Chondrocyte (in vitro differentiated cells): ENCODE measurements at places on chromosomes 12 and 14. TPM values are rescaled to one million over a fixed set of nuclear protein-coding genes. Genes with fewer than 3 reads are reported as not detected.

Gene KLRC3
- not detected in 3 replicates for total RNA-seq

- H3K4me1 ChIP-seq, result no peaks in the 10 kb centered on the region
- H3K36me3 ChIP-seq, result no peaks in the 10 kb centered on the region
- DNase-seq, result no peak
- no peak overlapping the region for H3K27ac ChIP-seq
- peaks cover 54% of the 10 kb centered on the region for H3K27me3 ChIP-seq
These were observed 215.0 kb upstream of the CRY1 start for GRCh38 chr12:107308310-107308709.

GRCh38 chr12:125071456-125071855 is 6.2 kb downstream of the AACS start:
- no peaks in the 10 kb centered on the region for H3K27me3 ChIP-seq
- no peak for DNase-seq

- no peaks in the 10 kb centered on the region for H3K36me3 ChIP-seq
- peaks cover 4% of the 10 kb centered on the region for H3K27me3 ChIP-seq
- no peak for DNase-seq
These were observed 71.3 kb downstream of the PHLDA1 start for GRCh38 chr12:75960086-75960910.

Gene GPR135
- 4.0 to 8.9 TPM (median 4.8 TPM) in 3 replicates for total RNA-seq

DNA sequence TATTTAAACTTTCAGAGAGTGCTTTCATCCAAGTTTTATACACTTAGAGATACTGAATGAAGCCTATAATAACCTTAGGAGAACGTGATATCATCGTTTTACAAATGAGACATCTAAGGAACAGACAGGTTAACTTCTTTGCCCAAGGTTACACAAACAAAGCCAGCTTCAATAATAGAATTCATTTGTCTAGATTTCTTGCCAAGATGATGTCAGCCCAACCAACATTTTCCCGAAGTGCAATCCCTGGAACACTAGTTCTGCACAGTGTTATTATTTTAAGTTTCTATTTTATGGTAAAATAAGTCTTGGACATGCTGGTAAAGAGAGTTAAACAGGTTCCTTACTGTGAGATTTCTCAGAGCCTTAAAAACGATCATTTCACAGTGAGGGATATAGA is 174.6 kb downstream of the SLC25A21 start:
- H3K4me1 ChIP-seq, result peaks cover 20% of the 10 kb centered on the region
- no peak overlapping the region for H3K4me3 ChIP-seq
- no peaks in the 10 kb centered on the region for H3K36me3 ChIP-seq
- no peak for DNase-seq
- peaks cover 6% of the 10 kb centered on the region for H3K27me3 ChIP-seq

GRCh38 chr12:9763025-9763424 is 2.3 kb upstream of the CD69 start:
- no peaks in the 10 kb centered on the region for H3K27me3 ChIP-seq
- no peak for DNase-seq
- no peaks in the 10 kb centered on the region for H3K4me1 ChIP-seq
- no peaks in the 10 kb centered on the region for H3K36me3 ChIP-seq
- H3K4me3 ChIP-seq, result no peak overlapping the region

GRCh38 chr14:69005432-69006148 is 26.5 kb upstream of the ACTN1 start:
- no peaks in the 10 kb centered on the region for H3K36me3 ChIP-seq
- H3K4me3 ChIP-seq, result peak overlapping the region; percentile 50
- no peak for DNase-seq
- H3K27ac ChIP-seq, result peak overlapping the region; percentile 92
- no peaks in the 10 kb centered on the region for H3K27me3 ChIP-seq

Gene B3GNT4
- total RNA-seq, result 0.22 to 1.0 TPM (median 0.77 TPM) in 3 replicates

GRCh38 chr12:54299515-54300224 is 1.1 kb downstream of the NFE2 start:
- H3K4me1 ChIP-seq, result peaks cover 16% of the 10 kb centered on the region
- no peak overlapping the region for H3K27ac ChIP-seq
- no peak overlapping the region for H3K4me3 ChIP-seq
- H3K36me3 ChIP-seq, result no peaks in the 10 kb centered on the region
- peaks cover 13% of the 10 kb centered on the region for H3K27me3 ChIP-seq

DNA sequence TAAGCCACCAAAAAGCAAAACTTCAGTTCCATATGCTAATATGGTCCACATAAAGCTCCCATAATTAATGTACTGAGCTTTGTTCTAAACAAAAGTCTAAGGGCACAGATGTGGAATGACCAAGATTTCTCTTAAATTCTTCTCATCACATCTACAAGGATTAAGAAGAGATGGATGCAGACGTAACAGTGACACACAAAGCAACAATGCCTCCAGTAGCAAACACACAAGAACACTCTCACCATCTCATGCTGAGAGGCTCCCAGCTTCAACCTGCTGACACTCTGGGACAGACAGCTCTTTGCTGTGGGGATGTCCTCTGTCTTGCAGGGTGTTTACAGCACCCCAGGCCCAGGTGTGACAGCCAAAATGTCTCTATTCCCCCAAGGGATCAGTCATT is 48.2 kb downstream of the SETD3 start:
- H3K27ac ChIP-seq, result peak overlapping the region; percentile 28
- H3K27me3 ChIP-seq, result no peaks in the 10 kb centered on the region
- H3K4me1 ChIP-seq, result peaks cover 37% of the 10 kb centered on the region
- H3K36me3 ChIP-seq, result peaks cover 18% of the 10 kb centered on the region
- no peak overlapping the region for H3K4me3 ChIP-seq

DNA sequence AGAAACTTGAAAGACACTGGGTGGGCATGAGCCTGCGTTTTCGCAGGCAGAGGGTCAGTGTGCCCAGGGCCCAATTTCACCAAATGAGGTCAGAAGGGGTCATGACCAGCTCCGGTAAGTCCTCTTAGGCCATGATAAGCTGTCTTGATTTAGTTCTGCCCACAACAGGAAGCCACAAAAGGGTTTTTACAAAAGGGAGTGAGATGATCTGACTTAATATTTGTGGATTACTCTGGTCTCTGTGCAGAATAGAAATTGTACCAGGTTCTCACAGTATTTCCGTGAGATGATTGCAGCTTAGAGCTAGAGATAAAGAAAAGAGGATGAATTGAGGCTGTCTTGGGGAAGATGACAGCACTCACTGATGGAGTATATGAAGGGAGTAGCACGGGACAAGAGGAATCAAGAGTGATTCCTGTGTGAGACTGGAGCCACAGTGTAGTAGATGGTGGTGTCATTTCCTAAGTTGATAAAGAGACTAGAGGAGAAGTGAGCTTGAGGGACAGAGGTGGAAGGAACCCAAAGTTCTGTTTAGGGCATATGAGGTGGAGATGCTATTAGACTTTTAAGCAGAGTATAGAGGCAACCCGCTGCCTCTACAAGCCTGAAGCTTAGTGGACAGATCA is 288.3 kb upstream of the AMIGO2 start:
- no peaks in the 10 kb centered on the region for H3K36me3 ChIP-seq
- no peaks in the 10 kb centered on the region for H3K4me1 ChIP-seq
- no peak for DNase-seq
- H3K4me3 ChIP-seq, result no peak overlapping the region
- H3K27me3 ChIP-seq, result no peaks in the 10 kb centered on the region
- H3K27ac ChIP-seq, result no peak overlapping the region

DNA sequence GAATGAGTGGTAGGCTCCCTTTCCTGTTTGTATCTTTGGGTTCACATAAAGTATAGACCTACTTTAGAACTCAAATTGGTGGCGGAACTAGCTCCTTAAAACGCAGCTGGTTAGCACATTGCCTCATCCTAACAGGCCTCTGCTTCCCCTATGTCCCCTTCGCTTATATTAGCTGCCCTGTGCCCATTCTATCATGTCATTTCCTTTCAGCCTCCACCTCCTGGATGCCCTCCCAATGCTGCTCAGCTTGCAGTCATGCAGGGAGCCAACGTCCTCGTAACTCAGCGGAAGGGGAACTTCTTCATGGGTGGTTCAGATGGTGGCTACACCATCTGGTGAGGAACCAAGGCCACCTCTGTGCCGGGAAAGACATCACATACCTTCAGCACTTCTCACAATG is 3.5 kb downstream of the DAZAP2 start:
- no peak for DNase-seq
- peaks cover 15% of the 10 kb centered on the region for H3K36me3 ChIP-seq
- no peak overlapping the region for H3K27ac ChIP-seq
- H3K27me3 ChIP-seq, result no peaks in the 10 kb centered on the region
- peaks cover 34% of the 10 kb centered on the region for H3K4me1 ChIP-seq

Gene TCL1B
- not detected in 3 replicates for total RNA-seq

- no peak overlapping the region for H3K27ac ChIP-seq
- peak; percentile 84 for DNase-seq
- peaks cover 5% of the 10 kb centered on the region for H3K36me3 ChIP-seq
- no peaks in the 10 kb centered on the region for H3K4me1 ChIP-seq
These were observed 86.3 kb downstream of the KIF26A start for GRCh38 chr14:104224506-104225277.

- no peaks in the 10 kb centered on the region for H3K36me3 ChIP-seq
- no peak overlapping the region for H3K27ac ChIP-seq
- no peaks in the 10 kb centered on the region for H3K27me3 ChIP-seq
- peaks cover 1% of the 10 kb centered on the region for H3K4me1 ChIP-seq
These were observed 14.1 kb upstream of the SLC25A3 start for GRCh38 chr12:98579347-98579746.

Gene CLEC2A
- total RNA-seq, result 0.62 to 0.67 TPM in 2 of 3 replicates, not detected in the other

Gene METTL3
- 29.3 to 38.5 TPM (median 30.4 TPM) in 3 replicates for total RNA-seq

DNA sequence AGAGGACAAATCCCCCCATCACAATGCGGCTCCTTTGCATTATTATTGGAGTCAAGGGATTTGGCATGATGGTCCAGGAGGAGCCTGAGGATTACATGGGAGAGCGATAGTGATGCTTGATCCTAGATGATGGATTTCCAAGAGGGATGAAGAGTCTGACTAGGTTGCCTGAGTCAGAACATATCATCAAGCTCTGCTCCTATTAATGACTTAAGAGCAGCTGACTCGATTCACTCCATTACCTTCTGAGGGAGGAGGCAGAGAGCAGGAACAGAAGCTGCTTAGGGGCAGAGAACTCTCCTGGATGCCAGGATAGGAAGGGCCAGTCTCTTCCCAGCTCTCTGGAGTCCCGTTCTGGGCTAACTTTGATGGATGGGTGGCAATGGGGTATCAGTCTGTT is 54.0 kb upstream of the CISTR start:
- no peaks in the 10 kb centered on the region for H3K36me3 ChIP-seq
- H3K27me3 ChIP-seq, result peaks cover 49% of the 10 kb centered on the region
- H3K4me1 ChIP-seq, result no peaks in the 10 kb centered on the region
- no peak for DNase-seq

Gene CATSPERB
- 0.99 to 2.8 TPM (median 2.2 TPM) in 3 replicates for total RNA-seq

- H3K4me3 ChIP-seq, result no peak overlapping the region
- peaks cover 15% of the 10 kb centered on the region for H3K4me1 ChIP-seq
- peak overlapping the region; percentile 62 for H3K27ac ChIP-seq
- H3K27me3 ChIP-seq, result no peaks in the 10 kb centered on the region
- DNase-seq, result no peak
- peaks cover 2% of the 10 kb centered on the region for H3K36me3 ChIP-seq
These were observed 93.8 kb downstream of the PTPRB start for GRCh38 chr12:70543444-70543843.

DNA sequence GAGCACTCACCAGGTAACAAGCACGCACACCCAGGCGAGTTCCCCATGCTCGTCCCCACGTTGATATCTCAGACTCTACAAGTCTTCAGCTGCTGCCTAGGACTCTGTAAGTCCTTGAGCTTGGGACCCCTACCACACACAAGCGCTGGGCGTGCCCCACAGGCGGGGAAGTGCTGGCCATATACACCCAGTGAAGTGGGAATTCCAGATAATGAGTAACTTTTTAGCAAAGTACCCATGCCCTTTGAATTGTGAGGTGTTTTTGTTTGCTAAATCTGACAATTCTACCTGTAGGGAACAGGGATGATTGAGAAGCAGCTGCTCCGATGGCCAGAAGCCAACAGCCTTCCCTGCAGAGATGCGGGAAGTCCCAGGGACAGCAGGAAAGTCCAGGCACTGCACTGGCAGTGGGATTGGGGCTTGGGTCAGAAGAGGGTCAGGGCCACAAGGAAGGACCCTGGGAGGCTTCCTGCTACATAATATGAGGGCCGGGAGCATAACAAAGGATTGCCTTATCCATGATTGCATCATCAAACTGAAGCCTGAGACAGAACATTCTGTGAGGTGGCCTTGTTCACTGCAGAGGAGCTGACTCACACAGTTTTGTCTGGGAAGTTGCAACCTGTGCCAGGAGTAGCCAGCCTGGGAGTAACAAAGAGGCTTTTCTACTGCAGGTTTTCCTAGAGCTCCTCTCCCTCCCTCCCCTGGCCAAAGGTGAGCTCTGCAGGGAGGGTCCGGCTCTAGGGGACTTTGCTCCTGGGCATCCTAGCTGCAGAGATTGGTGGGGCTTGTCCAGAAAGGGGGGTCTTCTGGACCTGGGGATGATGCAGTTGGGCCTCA is 13.2 kb upstream of the SERPINA3 start:
- peak overlapping the region; percentile 31 for H3K4me3 ChIP-seq
- peak overlapping the region; percentile 98 for H3K27ac ChIP-seq
- H3K27me3 ChIP-seq, result no peaks in the 10 kb centered on the region
- peak; percentile 57 for DNase-seq
- peaks cover 40% of the 10 kb centered on the region for H3K4me1 ChIP-seq

Gene CCDC92
- total RNA-seq, result 63.0 to 74.7 TPM (median 68.8 TPM) in 3 replicates

Gene NRL
- total RNA-seq, result 1.2 to 1.6 TPM (median 1.3 TPM) in 3 replicates

Gene CLEC4A
- 0.65 to 1.1 TPM (median 0.99 TPM) in 3 replicates for total RNA-seq

Gene KRT74
- not detected in 3 replicates for total RNA-seq

- no peak overlapping the region for H3K4me3 ChIP-seq
- H3K4me1 ChIP-seq, result no peaks in the 10 kb centered on the region
- no peak overlapping the region for H3K27ac ChIP-seq
- no peaks in the 10 kb centered on the region for H3K27me3 ChIP-seq
These were observed 230.5 kb upstream of the KITLG start for GRCh38 chr12:88810806-88811205.

- H3K27ac ChIP-seq, result peak overlapping the region; percentile 70
- H3K27me3 ChIP-seq, result no peaks in the 10 kb centered on the region
- H3K36me3 ChIP-seq, result peaks cover 6% of the 10 kb centered on the region
- peaks cover 45% of the 10 kb centered on the region for H3K4me1 ChIP-seq
- no peak for DNase-seq
- no peak overlapping the region for H3K4me3 ChIP-seq
These were observed 191.4 kb downstream of the SNAPC1 start for GRCh38 chr14:61953602-61954001.

GRCh38 chr12:43540470-43540869 is 11.5 kb downstream of the ADAMTS20 start:
- peaks cover 7% of the 10 kb centered on the region for H3K4me1 ChIP-seq
- no peak overlapping the region for H3K4me3 ChIP-seq
- H3K36me3 ChIP-seq, result no peaks in the 10 kb centered on the region
- DNase-seq, result no peak

DNA sequence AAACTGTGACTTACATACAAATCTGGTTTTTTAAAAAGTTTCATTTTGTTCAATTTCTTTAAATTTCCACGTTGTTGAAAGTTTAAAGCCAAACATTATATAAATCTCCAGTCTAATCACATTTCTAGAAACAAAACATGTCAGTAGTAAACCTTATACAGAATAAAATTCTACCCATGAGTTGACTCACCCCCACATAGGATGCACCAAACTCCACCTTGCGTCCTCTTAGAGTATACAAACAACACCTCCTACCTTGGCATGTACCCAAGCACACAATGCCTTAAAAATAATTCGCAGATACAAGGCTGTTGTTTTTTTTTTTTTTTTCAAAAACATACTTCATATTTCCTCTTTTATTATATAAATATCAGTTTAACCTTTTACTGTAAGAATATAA is 3.3 kb downstream of the FBXL14 start:
- peaks cover 80% of the 10 kb centered on the region for H3K4me1 ChIP-seq
- H3K27ac ChIP-seq, result peak overlapping the region; percentile 96
- H3K4me3 ChIP-seq, result peak overlapping the region; percentile 72

- H3K4me1 ChIP-seq, result no peaks in the 10 kb centered on the region
These were observed 12.6 kb upstream of the RNASE4 start for GRCh38 chr14:20671597-20672283.

Gene CDH24
- total RNA-seq, result 9.3 to 10.6 TPM (median 10.2 TPM) in 3 replicates

- no peak for DNase-seq
- no peak overlapping the region for H3K4me3 ChIP-seq
- H3K36me3 ChIP-seq, result no peaks in the 10 kb centered on the region
- H3K27ac ChIP-seq, result no peak overlapping the region
- peaks cover 1% of the 10 kb centered on the region for H3K27me3 ChIP-seq
These were observed 6.7 kb upstream of the PRPF40B start for GRCh38 chr12:49616533-49617219.
